ENCODE measurements at places on chromosomes 11 and 22. TPM values are rescaled to one million over a fixed set of nuclear protein-coding genes. Genes with fewer than 3 reads are reported as not detected.

OSM gene
- 21.1 TPM for total RNA-seq

RBM4 gene
- 112 TPM for total RNA-seq

CRYBB2 gene
- total RNA-seq = not detected

IGLL1 gene
- total RNA-seq = not detected

SLC17A6 gene
- not detected for total RNA-seq

NRGN gene
- total RNA-seq = 6.7 TPM

CTSW gene
- total RNA-seq = 48.9 TPM

NPTXR gene
- 3.6 TPM for total RNA-seq

MAPK11 gene
- 11.4 TPM for total RNA-seq

SYT9 gene
- not detected for total RNA-seq

HIC2 gene
- total RNA-seq = 6.0 TPM

CNGA4 gene
- total RNA-seq = not detected

PGA4 gene
- total RNA-seq = not detected

PYGM gene
- total RNA-seq = 0.99 TPM

CSNK2A3 gene
- total RNA-seq = 2.7 TPM

OTUB1 gene
- 74.6 TPM for total RNA-seq

MYRF gene
- total RNA-seq = 1.0 TPM

MMP27 gene
- total RNA-seq = not detected

RBM4B gene
- total RNA-seq = 18.1 TPM

HEPN1 gene
- not detected for total RNA-seq

WT1 gene
- total RNA-seq = not detected

AGBL2 gene
- 2.9 TPM for total RNA-seq
